Activated T-helper 1 cell treated with anti-CD3 and anti-CD28 coated beads, Interleukin-12 subunit alpha, Interleukin-12 subunit beta, Interleukin-2, Interleukin-4 antibody, amounts not matched to agents 30 ng/mL and 10 ng/mL and 1 ng/mL, durations not matched to agents 14 hours and 24 hours and 36 hours (primary cell): ENCODE measurements at places on chromosomes 6 and 20. TPM values are rescaled to one million over a fixed set of nuclear protein-coding genes. Genes with fewer than 3 reads are reported as not detected.

The SUPT3H gene
- 11.0 and 11.7 TPM in 2 replicates for total RNA-seq

GRCh38 chr20:44435630-44436335 is 39.9 kb upstream of the TTPAL start:
- H3K27ac ChIP-seq = no peak overlapping the region
- no peak overlapping the region for H3K4me3 ChIP-seq
- H3K36me3 ChIP-seq = no peaks in the 10 kb centered on the region
- DNase-seq = no peak

DNA sequence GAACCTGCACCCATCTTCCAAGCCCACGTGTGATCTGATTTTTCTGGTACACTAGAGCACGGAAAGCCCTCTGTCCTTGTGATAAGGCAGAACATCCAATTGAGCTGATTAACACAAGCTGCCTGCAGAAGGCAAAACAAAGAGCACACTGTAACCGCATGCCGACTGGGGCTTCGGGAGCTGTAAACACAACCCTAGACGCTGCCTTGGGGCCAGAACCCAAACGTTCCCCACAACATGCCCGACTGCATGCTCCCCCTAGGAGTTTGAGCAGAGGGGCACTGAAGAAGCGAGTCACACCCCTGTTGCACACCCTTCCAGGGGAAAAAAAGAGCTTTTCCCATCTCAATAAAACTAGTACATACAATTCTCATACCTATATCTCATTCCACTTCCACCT is 470.7 kb downstream of the HTR1B start:
- no peaks in the 10 kb centered on the region for H3K27me3 ChIP-seq
- no peaks in the 10 kb centered on the region for H3K4me1 ChIP-seq
- no peak overlapping the region for H3K27ac ChIP-seq

DNA sequence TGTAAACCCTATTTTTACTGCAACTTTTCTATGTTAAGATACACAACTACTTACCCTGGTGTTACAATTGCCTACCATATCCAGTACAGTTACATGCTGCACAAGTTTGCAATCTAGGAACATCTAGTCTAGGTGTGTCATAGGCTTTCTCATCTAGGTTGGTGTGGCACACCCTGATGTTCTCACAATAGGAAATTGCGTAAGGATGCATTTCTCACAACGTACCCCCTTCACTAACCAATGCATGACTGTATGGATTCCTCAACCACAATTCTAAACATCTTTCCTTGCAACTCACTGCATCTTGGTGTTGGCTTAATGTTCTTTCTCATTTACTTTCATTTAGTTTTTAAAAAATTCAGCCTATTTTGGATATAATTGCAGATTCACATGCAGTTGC is 31.6 kb downstream of the GJA10 start:
- H3K36me3 ChIP-seq = peaks cover 28% of the 10 kb centered on the region
- no peak overlapping the region for H3K4me3 ChIP-seq
- no peaks in the 10 kb centered on the region for H3K27me3 ChIP-seq
- no peak for DNase-seq

- peak; percentile 63 for DNase-seq
- H3K27ac ChIP-seq = peak overlapping the region; percentile 88
- H3K27me3 ChIP-seq = peaks cover 1% of the 10 kb centered on the region
- H3K36me3 ChIP-seq = peaks cover 10% of the 10 kb centered on the region
- peak overlapping the region; percentile 51 for H3K4me3 ChIP-seq
These were observed 98.3 kb downstream of the RAMACL start for GRCh38 chr6:166488076-166488685.

- no peaks in the 10 kb centered on the region for H3K27me3 ChIP-seq
- no peak overlapping the region for H3K4me3 ChIP-seq
- H3K4me1 ChIP-seq = peaks cover 13% of the 10 kb centered on the region
- peaks cover 34% of the 10 kb centered on the region for H3K36me3 ChIP-seq
These were observed 63.6 kb downstream of the HUS1B start for GRCh38 chr6:593139-593906.

- H3K4me1 ChIP-seq = no peaks in the 10 kb centered on the region
- no peak overlapping the region for H3K4me3 ChIP-seq
- no peak for DNase-seq
- peaks cover 3% of the 10 kb centered on the region for H3K27me3 ChIP-seq
- no peaks in the 10 kb centered on the region for H3K36me3 ChIP-seq
These were observed 124.9 kb downstream of the RCAN2 start for GRCh38 chr6:46366190-46366900.

- H3K4me3 ChIP-seq = no peak overlapping the region
- DNase-seq = no peak
- no peak overlapping the region for H3K27ac ChIP-seq
- no peaks in the 10 kb centered on the region for H3K4me1 ChIP-seq
These were observed 8.8 kb downstream of the TMEM244 start for GRCh38 chr6:129852257-129852858.

DNA sequence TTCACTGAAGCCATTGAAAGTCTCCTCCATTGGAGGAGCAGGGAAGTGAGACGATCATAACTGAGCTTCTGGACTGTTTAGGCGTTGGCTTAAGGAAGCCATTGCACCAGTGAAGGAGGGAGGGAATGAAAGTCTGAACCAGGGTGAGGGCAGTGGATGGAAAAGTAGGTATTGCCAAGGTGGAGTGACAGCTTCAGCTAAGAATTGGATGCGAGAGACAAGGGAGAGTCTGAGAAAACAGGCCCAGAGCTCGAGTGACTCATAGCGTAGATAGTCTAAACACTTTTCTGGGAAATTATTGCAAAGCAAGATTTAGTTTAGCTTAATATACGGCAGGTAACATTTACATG is 4.5 kb downstream of the DSP start:
- H3K36me3 ChIP-seq = no peaks in the 10 kb centered on the region
- H3K4me3 ChIP-seq = no peak overlapping the region
- H3K27ac ChIP-seq = no peak overlapping the region
- peaks cover under 1% of the 10 kb centered on the region for H3K4me1 ChIP-seq

DNA sequence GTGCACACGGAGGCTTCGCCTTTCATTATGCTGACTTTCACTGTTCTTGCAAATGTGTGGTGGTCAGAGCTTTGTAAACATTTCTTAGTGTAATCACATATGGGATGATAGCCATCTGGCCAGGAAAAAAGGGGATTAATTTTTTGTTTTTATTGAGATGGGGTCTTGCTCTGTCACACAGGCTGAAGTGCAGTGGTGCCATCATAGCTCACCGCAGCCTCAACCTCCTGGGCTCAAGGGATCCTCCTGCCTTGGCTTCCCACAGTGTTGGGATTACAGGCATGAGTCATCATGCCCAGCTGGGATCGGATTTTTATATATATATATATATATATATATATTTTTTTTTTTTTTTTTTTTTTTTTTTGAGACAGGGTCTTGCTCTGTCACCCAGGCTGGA is 11.0 kb upstream of the TIAM2 start:
- peaks cover 11% of the 10 kb centered on the region for H3K4me1 ChIP-seq
- no peaks in the 10 kb centered on the region for H3K36me3 ChIP-seq
- DNase-seq = no peak
- H3K27me3 ChIP-seq = peaks cover 5% of the 10 kb centered on the region
- H3K27ac ChIP-seq = no peak overlapping the region
- no peak overlapping the region for H3K4me3 ChIP-seq
